Fibroblast of the aortic adventitia (primary cell): ENCODE measurements at places on chromosomes 12 and 14.

DNA sequence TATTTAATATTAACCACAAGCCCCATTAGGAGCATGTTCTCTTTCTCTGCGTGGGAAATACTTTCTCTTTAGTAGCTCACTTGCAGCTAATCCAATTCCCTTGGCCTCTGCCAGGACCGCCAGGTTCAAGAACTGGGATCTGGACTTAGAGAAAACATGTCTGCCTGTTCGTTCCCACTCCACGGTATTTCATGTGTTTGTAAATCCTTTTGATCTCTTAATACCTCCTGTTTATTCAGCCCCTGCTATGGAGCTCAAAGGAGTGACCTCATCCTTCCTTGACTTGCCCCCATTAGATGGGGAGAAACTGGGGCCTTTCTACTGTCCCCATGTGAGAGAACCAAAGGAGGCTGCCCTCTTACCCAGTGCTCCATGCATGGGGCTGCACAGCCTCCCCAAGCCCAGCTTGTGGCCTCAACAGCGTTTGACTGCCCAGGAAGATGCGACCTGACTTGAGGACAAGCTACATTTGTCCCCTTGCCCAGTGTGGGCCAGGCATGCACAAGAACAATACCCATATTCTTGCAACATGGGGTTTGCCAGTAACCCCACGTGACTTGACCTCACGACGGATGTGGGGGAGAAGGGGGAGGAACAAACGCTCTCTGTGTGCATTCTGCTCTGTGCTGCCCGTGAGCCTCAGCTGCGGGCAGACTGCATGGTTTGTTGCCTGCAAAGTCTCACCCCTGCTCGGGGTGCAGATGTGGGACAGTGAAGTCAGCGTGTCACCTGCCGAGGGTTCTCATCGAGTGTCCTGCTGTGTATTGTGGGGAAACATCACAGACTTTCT is 30.3 kb downstream of the CD9 start:
- DNase-seq, result no peak

- DNase-seq, result peak; percentile 17
Observed at GRCh38 chr12:59408431-59408830, 187.4 kb upstream of the SLC16A7 start.

DNA sequence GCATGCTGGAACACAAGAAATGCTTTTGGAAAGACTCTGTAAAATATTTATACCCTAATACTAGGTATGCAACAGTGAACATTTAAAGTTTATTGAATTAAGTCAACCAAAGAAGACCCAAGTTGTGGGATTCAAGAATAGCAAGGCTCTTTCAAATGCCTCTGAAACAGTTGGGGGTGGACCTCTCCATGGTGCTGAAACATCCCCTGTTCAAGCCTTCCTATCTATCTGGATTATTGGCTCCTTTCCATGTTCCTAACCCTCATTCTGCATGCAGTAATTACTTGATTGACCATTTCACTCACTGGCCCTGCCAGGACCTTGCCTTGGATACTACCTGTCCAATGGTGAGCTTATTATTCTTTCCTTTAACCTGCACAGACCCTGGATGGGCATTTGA is 349.7 kb downstream of the NRXN3 start:
- peak; percentile 9 for DNase-seq

GRCh38 chr14:69326611-69327010 is 66.7 kb downstream of the GALNT16 start:
- no peak for DNase-seq

DNA sequence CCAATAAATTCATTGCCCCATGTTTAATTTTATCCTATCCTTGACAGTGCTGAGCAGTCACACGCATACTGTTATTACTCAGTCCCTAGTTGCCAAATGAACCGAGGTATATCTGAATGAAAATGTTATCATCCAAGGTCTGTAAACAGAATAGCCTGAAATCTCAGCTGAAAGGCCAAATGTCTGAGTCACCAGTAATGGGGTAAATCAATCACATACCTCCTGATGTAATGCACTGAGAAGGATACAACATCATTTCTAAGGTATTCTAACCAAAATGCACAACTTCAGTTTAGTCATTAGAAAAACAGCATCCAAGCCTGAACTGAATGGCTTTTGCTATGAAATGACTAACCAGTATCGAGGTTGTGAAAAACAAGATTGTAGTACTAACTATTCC is 228.6 kb downstream of the DPF3 start:
- DNase-seq, result peak; percentile 99

GRCh38 chr12:15682826-15683225 is 106.4 kb downstream of the EPS8 start:
- DNase-seq, result no peak

GRCh38 chr12:51653431-51653830 is 62.4 kb downstream of the SCN8A start:
- no peak for DNase-seq

DNA sequence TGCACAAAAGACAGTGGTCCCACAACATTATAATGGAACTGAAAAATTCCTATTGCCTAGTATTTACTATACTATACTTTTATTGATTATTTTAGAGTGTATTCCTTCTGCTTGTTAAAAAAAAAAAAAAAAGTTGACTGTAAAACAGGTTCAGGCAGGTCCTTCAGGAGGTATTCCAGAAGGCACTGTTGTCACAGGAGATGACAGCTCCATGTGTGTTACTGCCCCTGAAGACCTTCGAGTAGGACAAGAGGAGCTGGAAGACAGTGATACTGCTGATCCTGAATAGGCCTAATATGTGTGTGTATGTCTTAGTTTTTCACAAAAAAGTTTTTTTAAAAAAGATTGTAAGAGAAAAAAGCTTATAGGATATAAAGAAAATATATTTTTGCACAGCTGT is 12.3 kb downstream of the UBE2N start:
- DNase-seq, result no peak

- DNase-seq, result peak; percentile 91
Observed at GRCh38 chr12:87848248-87848868, 180.8 kb downstream of the C12orf50 start.

DNA sequence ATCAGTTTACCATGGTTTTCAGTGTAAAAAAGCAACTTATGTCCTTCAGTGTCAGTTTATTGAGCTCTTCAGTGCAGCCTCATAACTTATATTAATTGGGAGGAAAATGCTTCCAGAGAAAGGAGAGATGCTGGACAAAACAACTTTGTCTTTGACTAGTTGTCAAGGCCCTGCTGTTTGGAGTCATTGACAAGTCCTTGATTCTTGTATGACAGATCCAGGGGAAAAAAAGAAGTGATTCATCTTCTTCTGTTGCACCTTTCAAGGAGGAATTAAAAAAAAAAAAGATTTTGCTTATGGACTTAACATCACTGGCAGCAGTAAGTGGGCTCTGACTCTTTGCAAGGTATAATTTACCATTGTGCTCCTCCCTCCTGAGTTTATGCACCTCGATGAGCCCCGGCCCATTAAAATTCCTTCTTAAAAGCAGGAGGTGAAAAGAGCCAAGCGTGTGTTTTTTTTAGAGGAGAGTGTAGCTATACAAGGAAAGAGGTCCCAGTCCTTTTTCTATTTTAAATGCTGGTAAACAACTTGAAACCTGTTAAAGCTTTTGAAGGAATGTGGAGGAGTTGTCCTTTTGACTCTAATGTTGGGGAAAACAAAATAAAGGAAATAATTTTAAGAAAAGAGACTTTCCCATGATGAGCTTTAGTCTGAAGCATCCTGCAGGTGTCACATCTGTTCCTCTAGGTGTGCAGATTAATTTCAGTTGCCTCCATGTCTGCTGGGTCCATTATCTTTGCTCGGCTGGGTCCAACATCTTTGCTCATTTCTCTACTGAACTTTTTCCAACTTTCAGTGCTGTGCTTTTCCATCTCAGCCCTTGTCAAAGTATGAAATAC is 431.6 kb downstream of the RAD51B start:
- no peak for DNase-seq

DNA sequence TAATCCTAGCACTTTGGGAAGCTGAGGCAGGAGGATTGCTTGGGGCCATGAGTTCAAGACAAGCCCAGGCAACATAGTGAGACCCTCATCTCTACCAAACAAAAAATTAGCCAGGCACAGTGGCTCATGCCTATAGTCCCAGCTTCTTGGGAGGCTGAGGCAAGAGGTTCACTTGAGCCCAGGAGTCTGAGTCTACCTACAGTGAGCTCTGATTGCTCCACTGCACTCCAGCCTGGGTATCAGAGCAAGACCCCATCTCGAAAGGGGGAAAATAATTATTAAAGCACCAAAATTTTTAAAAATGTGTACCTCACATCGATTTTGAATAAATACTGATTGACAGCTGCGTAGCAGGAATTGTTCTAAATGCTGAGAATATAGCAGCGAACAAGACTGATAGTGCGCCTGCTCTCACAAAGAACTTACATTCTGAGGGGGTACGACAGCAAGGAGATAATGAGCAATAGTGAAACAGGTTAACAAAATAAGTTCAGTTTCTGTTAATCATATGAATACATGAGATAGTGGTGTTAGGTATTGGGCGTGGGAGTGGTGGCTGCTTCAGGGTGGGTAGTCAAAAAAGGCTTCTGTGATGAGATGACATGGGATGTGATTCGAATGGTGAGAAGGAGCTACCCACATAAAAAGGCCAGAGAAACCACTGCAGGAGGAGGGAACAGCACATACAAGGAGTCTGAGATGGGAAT is 19.6 kb downstream of the HCFC2 start:
- no peak for DNase-seq

- peak; percentile 39 for DNase-seq
Observed at GRCh38 chr12:92505254-92506231, 197.2 kb upstream of the PLEKHG7 start.

- DNase-seq, result peak; percentile 82
Observed at GRCh38 chr14:61512026-61512834, 183.1 kb upstream of the HIF1A start.

DNA sequence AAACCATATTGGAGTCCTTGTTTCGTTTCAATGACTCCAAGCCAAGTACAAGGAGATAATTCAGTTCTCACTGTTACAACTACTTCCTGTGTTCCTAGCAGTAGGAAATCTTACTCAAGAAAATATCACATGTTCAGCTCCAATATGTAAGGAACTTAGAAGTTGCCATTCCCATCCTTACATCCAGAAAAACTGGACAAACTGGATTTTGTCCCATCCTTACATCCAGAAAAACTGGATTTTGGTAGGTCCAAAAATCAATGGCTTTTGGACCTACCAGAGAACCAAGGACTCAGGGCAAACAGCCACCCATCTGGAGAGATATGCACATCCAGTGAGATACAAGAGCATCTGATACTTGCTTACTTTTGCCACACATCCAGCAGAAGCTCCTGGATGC is 23.8 kb downstream of the CMAS start:
- DNase-seq, result no peak

DNA sequence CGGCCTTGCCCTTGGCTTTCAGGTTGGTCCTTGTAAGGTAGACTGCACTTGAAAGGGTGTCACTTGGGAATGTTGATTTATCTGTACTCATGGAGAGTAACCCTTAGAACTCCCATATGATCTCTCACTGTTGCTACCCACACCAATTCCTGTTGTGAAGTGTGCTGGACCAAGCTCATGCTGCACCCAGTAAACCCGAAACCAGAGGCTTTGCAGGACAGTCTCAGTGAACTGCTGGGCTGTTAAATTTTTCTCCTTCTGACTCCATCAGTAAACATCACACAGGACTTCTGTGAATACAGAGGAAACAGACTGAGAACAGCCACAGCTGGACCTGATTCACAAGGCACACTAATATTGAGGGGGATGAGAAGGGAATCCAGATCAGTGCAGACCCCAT is 783.0 kb downstream of the TMEM121 start:
- no peak for DNase-seq

DNA sequence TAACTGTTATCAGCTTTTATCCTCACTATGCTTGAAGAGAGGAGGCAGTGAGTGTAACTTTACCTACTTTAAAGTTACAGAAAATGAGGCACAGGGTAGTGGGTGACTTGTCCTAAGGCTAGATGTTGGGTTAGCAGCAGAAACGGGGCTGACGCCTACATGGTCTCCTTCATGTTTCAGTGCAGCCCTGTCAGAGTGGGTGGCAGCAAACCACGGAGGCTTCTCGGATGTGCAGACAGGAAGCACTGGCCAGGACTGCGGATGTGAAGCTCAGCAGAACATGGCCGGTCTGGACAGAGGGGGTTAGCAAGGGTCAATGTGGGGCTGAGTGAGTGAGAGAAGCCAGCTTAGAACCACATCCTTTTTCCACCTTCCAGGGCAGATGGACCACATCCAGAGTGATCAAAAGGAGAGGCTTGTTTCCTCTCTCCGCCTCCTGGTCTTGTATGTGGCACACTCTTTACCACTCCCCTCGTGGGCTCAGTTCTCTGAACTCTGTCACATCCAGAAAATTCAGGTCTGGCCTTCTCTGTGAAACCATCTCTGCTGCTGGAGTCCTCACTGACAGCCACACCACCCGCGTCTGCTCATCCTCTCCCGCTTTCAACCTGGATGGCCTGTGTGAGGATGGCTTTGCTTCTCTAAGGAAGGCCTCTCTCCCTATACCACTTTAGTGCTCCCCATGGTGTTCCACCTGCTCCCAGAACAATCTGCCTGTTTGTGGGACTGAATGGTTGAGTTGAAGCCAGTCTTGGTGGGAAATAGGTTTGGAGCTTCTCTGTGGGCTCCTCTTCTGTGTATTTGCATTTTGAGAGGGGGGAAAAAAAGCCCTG is 14.1 kb downstream of the SUSD6 start:
- DNase-seq, result no peak

GRCh38 chr14:94897082-94897481 is 127.2 kb upstream of the GSC start:
- peak; percentile 26 for DNase-seq

GRCh38 chr12:63905544-63905943 is 61.0 kb downstream of the SRGAP1 start:
- DNase-seq, result no peak

DNA sequence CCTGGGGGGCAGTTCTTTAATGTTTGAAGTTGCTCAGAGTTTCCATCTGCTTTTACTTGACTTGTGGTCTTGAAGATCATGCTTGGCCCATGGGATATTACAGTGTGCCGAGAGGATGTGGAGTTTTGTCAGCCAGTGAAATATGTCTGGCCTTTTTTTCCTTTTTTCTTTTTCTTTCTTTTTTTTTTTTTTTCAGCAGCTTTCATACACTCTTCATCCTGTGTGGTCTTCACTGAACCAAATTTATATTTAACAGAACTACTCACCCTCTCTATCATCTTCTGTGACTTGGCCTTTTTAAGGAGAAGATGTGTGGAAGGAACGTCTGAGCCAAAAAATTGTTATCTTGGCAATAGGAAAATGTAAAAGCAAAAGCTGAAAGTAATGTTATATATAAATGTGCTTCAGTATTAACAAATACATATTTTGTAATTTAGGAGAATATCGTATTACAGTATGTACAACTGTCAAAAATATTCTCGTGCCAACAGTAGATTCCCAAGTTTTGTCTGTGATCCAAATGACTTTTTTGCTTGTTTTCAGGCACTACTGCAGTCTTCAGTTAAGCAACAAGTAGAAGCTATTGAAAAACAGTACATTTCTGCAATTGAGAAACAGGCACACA is 200.6 kb downstream of the CCDC91 start:
- DNase-seq, result peak; percentile 87

DNA sequence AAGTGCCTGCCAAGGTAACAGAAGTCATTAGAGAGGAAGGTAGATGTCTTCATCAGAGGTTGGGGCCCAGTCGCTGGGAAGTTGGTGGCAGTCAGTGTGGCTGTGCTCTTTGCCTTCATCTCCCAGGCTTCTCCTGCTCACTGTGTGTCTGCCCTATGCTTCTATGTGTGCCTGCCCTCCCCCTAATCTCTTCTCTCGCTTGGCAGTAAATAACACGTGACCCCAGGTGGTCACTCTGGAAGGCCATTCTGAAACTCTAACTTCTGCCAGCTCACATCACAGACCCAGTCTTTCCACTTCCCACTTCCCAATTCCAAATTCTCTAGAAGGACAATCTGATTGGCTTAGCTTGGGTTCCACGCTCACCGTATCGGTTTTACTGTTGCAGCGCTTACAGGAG is 9.3 kb downstream of the ZNF664 start:
- DNase-seq, result no peak
